H7 (cell line): ENCODE measurements at places on chromosomes 5 and 9. TPM values are rescaled to one million over a fixed set of nuclear protein-coding genes. Genes with fewer than 3 reads are reported as not detected.

DNA sequence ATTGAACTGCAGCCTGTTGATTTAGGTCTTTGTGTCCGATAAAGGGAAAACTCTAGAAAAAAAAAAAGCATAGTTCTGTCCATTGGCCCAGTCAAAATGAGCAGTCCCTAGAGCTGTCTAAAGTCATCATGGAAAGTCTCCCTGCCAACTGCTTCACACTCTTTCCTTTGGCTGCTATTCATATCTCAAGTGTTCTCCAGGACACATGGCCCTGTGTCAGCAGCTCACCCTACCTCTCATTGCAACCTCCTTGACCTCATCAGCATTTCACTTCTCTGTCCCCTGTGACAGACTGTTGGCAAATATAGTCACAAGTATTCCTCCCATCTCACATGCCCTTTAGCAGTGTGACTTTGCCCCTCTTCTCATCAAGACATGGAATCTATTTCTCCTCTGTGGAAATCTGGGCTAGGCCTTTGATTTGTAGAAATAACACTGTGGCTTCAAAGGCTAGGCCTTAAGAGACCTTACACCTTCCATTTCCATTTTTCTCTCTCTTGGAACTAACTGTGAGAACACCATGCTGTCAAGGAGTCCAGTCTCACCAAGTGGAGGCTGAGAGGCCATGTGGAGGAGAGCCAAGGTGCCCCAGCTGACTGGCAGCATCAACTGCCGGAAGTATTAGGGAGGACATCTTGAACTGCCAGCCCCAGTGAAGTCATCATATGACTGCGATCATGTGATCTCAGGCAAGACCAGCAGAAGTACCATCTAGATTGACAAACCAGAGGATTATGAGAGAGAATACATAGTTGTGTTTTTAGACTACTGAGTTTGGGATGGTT is 149.4 kb upstream of the TARS1 start:
- DNase-seq, result no peak

DNA sequence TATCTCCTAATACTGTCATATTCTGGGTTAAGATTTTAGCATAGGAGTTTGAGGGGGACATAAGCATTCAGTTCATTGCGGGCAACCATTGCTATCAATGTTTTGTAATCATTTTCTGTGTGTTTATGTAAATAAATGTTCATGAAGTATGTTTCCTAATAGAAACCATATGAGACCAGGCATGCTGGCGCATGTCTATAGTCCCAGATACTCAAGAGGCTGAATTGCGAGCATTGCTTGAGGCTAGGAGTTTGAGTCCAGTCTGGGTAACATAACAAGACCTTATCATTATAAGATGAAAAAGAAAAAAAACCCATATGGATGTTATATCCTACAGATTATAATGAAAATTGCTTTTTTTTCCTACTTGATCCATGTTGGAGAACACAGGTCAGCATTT is 91.2 kb downstream of the F2RL2 start:
- DNase-seq, result no peak

Gene PRDM9
- 0.41 TPM in 1 of 2 replicates, not detected in the other for total RNA-seq

DNA sequence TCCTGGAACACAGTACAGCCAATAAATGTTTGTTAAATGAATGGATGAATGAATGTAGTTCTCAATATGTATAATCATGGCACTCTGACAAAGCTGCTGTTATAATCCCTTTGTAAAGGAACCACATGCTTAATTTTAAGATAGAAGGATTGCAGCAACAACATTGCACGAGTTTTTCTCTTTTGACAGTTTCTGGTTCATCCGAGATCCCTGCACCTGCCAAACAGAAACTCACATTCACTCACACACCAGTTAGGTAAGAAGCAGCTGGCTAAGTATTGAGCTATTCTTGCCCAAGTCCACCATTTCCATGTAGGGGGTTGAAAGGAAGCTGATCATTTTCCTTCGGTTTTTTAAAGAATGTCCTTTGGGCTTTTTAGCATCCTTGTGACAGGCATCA is 133.7 kb upstream of the MAP1B start:
- no peak for DNase-seq

Gene DEPDC1B
- 38.7 and 43.4 TPM in 2 replicates for total RNA-seq

DNA sequence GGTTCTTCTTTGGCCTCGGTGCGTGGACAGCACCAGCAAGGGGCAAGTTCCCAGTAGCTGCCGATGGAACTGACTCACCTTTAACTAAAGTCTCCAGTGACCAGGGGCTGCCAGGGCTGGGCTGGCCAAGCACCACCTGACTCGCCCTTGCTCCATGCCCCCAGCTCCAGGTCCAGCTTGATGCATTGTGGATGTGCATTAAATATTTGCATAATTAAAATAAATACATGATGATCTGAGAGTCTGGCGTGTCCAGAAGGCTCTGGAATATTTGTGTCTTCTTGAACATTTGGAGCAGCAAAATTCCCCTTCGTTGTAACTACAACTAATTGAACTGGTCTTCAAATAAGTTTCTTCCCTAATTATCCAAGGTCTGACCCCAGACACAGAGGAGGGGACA is 9.5 kb upstream of the PRDM12 start:
- DNase-seq, result no peak

DNA sequence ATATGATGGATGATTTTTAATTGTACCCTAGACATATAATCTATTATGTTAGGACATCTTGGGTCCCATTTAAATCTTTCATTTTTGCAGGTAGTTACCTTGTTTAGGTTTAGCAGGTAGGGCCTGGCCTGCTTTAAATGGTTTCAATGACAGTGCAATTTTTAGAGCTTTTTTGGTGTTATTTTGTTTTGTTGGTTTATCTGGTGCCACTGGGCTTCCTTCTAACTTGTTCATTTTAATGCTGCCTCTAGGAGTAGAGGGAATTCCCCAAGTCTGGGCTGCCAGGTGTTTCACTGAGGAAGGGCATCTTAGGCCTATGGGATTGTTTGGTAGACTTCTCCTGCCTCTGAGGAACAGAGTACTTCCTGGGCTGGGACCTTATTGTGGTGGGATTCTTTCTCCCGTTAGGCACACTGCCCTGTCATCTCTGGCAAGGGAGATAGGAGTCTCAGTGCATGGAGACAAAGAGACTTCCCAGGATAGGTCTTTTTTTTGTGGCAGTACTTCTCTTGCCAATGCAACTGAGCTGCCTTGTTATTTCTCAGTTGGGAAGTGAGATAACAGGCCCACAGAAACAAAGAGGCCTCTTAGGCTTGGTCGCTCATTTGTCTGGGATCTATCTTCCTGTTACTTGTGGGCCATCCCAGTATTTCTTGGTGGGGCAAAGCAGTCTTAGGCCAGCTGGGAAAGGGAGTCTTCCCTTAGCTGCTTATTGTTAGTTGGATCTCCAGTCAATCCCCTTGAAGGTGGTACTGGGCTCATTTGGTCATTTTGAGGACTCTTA is 282.9 kb downstream of the FER start:
- DNase-seq, result no peak

DNA sequence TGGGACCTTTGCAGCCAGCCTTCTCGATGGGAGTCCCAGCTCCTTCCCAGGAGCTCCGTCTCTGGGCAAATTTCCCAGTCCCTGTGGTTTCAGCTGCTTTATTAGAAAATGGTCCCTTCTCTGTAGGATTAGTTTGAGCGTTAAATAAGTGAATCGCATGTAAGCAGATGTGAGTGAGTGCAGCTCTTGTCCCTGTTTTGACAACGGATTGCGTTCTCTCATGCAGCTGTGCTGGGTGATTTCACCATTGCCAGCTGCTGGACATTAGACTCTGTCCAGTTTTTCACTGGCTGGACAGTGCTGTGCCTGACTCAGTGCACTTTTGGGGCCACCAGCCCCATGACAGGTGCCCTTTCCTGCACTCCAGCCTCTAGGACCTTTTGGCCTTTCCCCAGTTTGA is 11.6 kb upstream of the CEL start:
- DNase-seq, result no peak
